ENCODE measurements at places on chromosomes 5 and 9. TPM values are rescaled to one million over a fixed set of nuclear protein-coding genes. Genes with fewer than 3 reads are reported as not detected.

- no peak for DNase-seq
These were observed 51.1 kb upstream of the MIER3 start for GRCh38 chr5:57002959-57003485.

DNA sequence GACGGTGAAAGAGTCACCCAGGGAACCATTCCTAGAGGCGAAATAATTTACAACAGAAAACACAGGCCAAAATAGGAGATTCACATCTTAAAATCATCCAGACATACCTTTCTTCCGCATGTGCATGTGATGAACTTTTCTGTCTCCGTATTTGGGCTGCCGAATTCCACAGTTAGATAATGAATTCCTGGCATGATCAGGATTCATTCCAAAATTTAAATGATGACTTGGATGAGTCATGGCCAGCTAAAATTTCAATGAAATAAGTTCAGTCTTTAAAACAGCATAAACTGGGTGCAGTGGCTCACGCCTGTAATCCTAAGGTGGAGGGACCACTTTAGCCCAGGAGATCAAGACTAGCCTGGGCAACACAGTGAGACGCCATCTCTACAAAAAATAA, 82.7 kb downstream of the DROSHA start:
- DNase-seq: no peak

DNA sequence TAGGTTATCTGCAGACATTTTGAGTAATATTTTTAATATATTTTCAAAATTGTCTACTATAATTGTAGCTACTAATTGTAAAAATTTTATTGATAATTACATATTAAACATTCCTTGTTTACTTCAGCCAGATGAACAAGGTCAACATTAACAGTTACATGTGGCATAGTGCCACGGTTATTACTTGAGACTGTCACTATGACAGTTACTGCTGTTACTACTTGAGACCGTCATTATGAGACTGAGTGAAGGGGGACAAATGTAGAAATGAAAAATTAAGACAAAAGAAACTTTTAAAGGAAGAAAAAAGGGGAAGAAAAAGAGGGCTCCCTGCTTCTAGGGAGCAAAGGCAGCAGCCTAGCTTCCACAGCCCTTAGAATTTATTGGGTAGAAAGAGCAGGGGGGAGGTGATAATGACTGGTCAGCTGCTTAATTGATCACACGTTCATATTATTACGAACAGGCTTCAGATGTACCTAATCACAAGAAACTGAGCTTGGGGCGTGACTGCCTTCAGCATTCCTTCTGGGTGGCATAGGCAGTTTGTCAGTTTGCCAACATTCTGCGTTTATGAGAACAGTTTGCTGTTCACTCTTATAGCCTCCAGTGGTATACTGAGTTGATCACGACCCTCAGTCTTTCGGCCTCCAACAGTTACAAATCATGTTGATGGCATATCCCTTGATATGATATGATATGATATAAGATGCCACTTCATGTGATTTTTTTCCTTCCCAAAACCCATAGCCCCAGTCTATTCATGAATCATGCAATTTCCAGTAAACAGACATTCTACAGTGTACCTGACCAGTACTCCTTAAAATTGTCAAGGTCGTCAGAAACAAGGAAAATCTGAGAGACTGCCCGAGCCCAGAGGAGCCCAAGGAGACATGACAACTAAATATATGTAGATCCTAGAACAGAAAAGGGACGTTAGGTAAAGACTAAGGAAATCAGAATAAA, 13.1 kb downstream of the MARCHF6 start:
- DNase-seq: no peak

DNA sequence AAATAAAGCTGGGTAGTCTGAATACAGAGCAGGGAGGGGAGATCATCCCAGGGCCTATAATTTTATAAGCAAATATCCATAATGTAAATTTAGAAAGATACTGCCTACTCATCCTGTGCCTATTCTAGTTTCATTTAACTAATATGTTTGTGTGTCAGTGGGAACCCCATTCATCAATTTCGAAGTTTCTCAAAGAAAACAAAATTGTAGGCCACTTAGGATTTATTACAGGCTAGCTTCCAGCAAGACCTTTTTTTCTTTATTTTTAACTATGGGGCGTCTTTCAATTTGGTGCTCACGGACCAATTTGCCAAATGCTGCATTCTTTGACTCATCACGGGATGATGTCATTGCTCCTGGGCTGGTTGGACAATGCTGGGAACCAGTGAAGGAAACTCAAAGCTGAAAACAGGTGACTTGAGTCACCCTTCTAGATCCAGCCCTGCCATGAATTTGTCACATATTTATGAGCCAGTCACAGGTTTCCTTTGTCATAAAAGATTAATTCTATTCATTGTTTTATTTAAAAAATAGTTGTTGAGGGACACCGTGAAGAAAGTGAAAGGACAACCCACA, 13.4 kb downstream of the PCSK5 start:
- no peak for DNase-seq

GRCh38 chr5:75364571-75365280, 27.7 kb downstream of the HMGCR start:
- DNase-seq: no peak

- no peak for DNase-seq
These were observed 50.8 kb downstream of the ITGA1 start for GRCh38 chr5:52838326-52839015.

GRCh38 chr9:99197124-99197630, 24.6 kb downstream of the ALG2 start:
- DNase-seq: no peak

DNA sequence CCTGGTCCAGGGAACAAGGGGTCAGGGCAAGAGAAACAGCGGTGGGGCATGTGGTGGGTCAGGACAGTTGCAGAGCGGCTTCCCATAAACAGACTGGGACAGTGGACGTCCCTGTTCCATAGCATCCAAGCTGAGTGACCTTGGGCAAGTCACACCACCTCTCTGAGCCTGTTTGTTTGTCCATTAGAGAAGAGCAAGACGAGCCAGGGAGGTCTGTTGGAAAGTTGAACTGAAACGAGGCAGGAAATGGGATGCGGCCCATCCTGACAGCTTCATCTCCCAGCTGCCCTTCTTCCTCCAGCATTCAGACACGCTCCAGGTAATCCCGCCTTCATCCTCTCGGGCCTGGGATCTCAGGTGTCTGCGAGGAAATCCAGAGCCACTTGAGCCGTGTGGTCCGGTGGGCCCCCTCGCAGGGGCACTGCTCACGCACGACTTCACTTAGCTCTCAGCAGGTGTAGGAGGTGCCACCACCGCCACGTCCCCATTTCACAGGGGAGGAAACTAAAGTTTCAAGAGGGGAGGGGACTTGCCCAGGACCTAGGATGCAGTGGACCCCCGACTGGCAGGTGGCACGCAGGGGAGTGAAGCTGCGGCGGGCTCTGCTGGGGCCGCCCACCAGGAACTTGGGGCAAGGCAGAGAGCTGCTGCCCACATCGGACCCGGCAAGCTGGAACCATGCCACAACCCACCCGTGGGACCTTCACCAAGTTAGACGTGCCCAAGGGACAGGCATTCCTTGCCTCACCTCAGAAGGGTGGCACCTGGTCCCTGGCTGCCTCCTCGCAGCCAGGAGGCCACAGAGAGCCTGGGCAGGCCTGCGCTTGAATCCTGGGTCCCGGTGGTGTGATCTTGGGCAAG, 13.0 kb downstream of the PTGES2 start:
- peak; percentile 33 for DNase-seq

DNA sequence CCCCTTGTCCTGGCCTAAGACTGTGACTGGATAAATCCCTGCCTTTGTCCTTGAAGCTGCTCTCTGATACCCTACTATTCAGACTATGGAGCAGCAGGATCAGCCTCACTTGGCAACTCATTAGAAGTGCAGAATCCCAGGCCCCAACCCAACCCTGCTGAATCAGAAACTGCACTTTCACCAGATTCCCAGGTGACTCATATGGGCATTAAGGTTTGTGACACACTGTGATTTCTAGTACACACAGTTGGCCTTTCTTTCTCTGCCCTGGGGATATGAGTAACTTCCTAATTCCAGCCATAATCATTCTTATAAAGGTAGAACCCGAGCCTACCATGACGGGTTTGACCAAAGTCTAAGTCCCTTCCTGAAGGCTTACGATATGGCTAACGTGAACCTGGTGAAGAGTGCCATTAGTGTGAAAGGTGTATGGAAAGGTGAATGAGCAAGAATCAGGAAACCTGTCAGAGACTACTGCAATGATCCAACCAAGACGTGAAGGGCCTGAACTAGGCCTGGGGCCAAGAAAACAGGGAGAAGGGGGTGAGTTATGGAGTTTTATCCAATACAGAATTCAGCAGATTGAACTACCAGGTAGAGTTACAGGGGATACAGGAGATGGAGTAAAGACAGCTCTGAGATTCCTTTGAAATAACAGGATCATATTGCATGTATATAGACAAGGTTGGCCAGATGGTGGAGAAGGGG, 533.0 kb downstream of the BNC2 start:
- no peak for DNase-seq

DNA sequence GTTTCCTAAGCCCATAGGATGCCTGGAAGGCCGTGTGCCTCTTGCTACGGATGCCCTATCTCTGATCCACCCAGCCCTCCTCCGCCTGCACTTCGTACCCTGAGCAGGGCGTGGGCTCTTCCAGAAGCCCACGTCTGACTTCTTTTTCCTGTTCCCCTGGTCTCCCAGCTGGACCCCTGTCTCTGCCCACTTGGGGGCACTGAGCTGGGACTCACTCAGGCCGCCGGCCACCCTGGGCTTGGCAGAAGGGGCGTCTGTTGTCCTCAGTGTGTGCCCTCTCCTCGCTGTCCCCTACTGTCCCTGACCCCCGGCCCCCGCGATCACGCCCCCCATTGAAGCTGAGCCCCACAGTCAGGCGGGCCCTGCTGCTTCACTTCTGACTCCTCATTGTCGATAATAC, 22.0 kb upstream of the RXRA start:
- DNase-seq: peak; percentile 67

The ANGPTL2 gene
- total RNA-seq: 44.8 TPM

The FOXD4 gene
- total RNA-seq: 0.27 TPM

The PPWD1 gene
- total RNA-seq: 31.0 TPM

The PCDHGA6 gene
- total RNA-seq: 12.0 TPM
